Caco-2 (cell line): ENCODE measurements at places on chromosomes 3 and 15. TPM values are rescaled to one million over a fixed set of nuclear protein-coding genes. Genes with fewer than 3 reads are reported as not detected.

DNA sequence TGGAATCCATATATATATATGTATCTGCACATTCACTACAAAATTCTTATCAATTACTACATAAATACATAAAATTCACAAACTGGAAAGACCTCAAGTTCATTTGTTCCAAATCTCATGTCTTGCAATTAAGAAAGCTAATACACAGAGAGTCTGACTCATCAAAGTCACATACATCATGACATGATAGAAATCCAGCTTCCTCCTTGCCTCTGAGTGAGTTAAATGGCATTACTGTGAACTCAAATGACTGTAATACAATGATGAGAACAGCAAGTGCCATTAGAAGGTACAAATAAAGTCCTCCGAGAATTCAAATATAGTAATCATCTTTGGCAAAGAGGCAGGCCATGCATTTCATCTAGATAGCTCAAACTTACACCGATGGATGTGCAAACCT lies 55.1 kb upstream of the AGTR1 start:
- DNase-seq, result no peak

SLC2A2 gene
- 4.0 and 4.6 TPM in 2 replicates for total RNA-seq

DNA sequence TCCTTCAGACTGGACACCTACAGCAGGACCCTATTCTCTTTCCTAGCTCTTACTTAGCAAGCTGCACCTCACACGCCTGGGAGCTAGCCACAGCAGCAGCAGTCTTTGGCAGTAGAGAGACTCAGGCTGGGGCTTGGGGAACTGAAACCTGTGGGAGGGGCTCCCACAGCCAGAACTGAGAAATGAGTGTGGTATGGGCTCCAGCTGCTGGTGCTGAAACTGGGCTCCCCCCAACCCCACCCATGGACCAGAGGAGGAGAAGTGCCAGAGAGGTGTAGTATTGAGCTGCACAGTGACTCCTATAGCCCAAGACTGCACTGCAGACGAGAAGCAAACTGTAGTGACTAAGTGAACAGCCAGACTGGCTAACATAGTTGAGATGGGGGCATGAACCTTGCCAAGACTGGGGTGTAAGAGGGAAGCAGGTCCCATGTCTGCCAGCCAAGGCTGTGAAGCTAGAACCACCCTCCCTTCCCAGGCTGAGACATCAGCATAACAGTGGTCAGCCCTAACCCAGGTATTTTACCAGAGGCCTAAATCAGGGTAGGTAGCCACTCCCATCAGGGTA lies 62.5 kb downstream of the MYO5A start:
- no peak for DNase-seq

GRCh38 chr3:46887980-46888494 lies 10.5 kb downstream of the PTH1R start:
- no peak for DNase-seq

GP5 gene
- 0.12 and 0.25 TPM in 2 replicates for total RNA-seq

C15orf40 gene
- 26.8 and 27.2 TPM in 2 replicates for total RNA-seq

DNA sequence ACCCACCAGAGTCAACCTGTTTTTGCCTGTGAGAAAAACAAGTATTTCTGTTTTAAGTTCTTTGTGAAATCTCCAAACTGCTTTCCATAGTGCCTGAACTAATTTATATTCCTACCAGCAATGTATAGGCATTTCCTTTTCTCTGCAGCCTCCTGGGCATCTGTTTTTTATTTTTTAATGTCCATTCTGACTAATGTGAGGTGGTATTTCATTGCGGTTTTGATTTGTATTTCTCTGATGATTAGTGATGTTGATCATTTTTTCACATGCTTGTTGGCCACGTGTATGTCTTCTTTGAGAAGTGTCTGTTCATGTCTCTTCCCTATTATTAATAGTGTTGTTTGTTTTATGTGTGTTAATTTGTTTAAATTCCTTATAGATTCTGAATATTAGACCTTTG lies 820.5 kb downstream of the MCTP2 start:
- DNase-seq, result no peak

GRCh38 chr15:51706926-51707608 lies 25.8 kb downstream of the SCG3 start:
- DNase-seq, result no peak

FETUB gene
- total RNA-seq, result 0.30 TPM in 1 of 2 replicates, not detected in the other

- no peak for DNase-seq
These were observed 18.5 kb downstream of the KBTBD8 start for GRCh38 chr3:67016522-67017080.

- no peak for DNase-seq
These were observed 158.7 kb upstream of the SLCO3A1 start for GRCh38 chr15:91694831-91695210.

PAK6 gene
- 19.9 and 20.7 TPM in 2 replicates for total RNA-seq

CYP1A1 gene
- total RNA-seq, result 55.5 and 73.8 TPM in 2 replicates

GRCh38 chr3:171375666-171376595 lies 84.3 kb downstream of the TNIK start:
- no peak for DNase-seq

HEXA gene
- 151 and 153 TPM in 2 replicates for total RNA-seq

GRCh38 chr3:15630646-15631350 lies 29.3 kb downstream of the BTD start:
- DNase-seq, result no peak

DNA sequence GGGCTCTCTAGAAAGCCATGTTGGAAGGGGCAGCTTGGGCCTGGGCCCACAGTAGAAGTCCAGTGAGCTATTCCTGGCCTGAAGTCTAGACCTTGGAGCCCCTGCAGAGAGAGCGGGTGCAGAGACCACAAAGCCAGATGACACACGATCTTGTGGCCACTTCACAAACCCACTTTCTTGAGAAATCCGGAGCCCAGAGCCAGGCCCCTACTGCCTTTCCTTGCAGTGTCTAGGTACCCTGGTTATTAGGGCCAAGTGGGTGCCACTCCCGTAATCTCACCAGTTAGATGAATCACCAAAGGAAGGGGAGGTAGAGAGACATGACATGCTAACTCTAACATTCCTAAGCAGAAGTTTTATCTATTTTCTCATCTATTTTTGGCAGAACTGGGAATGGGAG lies 72.5 kb upstream of the ADAMTSL3 start:
- DNase-seq, result no peak

ACKR4 gene
- not detected in 2 replicates for total RNA-seq

DNA sequence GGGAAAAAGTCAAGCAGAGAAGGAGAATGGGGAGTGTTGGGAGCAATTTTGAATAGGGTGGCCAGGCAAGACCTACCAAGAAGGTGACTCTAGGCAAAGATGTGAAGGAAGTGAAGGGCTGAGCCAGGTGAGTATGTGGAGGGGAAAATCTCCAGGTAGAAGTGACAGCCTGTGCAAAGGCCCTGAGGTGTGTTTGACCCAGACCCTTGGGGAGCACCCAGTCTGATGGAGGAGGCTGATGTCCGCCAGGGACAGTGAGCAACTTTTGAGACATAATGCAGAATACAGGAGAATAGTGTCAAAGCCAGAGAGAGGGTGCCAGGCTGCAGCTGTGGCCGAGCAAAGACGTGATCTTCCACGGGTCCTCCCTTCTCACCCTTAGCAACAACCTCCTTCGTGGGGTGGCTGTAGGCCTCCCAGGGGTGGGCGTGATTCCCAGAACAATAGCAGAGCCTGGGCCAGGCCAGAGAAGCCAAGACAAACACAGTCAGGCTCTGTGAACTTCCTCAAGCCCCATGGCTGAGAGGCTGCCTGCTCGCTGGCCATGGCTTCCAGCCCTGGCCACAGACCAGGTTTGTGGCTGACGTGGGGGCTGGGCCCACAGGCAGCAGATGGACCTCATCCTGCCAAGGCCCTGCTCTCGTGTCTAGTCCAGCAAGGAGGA lies 58.1 kb downstream of the SLC6A6 start:
- DNase-seq, result no peak

DNA sequence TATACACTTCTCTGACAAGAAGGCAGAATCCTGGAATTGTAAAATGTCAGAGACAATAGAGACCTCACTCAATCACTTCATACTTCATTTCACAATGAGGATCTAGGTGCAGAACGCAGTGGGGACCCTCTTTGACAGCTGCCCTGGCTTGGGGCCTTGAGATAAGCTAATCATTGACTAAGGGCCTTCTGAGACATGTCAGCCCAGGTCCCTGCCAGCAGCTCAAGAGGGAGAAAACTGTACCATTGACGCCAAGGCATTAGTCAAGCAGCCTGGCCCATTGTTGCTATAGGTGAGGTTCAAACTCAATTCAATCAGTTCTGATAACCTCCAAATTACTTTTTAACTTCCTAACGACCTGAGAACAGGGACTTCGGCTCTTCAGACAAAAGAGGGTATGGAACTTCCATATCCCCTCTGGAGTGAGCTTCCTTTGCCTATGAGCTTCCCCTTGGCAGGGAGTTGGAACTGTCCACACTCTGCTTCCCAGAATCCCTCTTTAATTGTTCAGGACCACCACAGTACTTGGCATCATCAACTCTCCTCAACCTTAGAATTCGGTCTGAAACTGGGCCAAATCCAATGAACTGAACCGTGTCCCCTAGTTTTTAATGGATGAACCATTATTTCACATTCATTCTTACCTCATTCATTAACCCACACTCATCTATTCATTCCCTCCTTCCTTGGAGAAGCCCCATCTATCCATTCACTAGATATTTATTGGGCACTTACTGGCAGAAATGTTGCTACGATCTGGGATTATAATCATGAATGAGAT lies 1.5 kb upstream of the CYP8B1 start:
- DNase-seq, result no peak

- no peak for DNase-seq
These were observed 964 bp upstream of the NCKIPSD start for GRCh38 chr3:48686538-48687219.

DOCK3 gene
- 0.05 and 0.09 TPM in 2 replicates for total RNA-seq

RAD51 gene
- total RNA-seq, result 37.8 and 47.0 TPM in 2 replicates

MESP2 gene
- 0.32 and 0.70 TPM in 2 replicates for total RNA-seq

GRCh38 chr3:85270488-85270887 lies 311.7 kb downstream of the CADM2 start:
- no peak for DNase-seq

DNA sequence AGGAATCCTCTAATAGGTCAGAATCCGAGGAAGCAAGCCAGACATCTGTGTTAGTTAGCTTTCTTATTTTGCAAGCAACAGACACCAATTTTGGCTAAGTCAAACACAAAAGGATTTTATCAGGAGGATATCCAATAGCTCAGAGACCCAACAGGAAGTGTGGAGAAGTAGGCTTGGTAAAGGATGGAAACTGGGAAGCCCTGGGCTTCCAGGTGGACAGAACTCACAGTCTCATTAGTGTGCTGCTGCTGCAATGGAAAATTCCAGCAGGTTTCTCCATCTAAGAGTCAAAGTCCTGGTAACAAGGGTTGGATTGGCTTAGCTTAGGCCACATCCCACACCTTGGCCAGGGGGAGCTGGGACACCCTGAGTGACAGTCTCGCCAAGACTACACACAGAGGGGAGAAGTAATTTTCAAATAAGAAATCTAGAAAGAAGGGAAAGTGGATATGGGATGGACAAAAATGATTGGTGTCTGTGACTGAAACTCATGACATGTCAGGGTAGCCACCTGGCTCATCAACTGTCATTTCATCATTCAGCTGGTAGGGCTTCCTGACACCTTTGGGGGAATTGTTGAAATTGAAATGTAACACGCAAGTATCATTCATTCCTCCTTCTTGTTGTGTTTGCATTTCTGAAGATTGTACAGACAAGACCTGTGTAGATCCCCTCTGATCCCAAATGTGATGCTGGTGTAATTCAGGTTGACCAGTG lies 158.6 kb downstream of the THSD4 start:
- DNase-seq, result no peak

GRCh38 chr15:31302029-31302657 lies 24.5 kb upstream of the KLF13 start:
- DNase-seq, result no peak

- no peak for DNase-seq
These were observed 58.0 kb upstream of the LRTM1 start for GRCh38 chr3:54985856-54986255.

DNA sequence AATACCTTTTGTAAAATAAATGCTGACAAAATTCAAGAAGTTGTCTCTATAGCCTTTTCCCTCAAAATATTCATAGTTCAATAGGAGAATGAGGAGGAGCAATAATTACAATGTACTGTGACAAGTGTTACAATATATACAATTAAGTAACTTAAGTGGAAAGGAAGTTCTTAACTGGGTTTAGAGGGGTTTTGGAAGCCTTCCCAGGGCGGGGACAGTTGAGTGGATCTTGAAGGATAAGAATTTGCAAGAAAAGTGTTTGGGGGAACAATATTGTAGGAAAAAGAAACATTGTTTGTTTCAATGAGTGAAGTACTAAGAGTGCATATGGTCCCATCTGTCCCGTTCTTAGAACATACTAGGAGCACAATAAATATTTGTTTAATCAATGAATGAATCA lies 165.2 kb upstream of the PLSCR5 start:
- DNase-seq, result no peak

SI gene
- total RNA-seq, result 1.7 and 2.6 TPM in 2 replicates
